DND-41 (cell line): ENCODE measurements at places on chromosomes 3 and 15.

GRCh38 chr15:99090938-99091337, 13.9 kb upstream of the SYNM start:
- no peak overlapping the region for H3K4me3 ChIP-seq
- no peak for DNase-seq
- H3K27ac ChIP-seq: no peak overlapping the region
- H3K4me1 ChIP-seq: no peaks in the 10 kb centered on the region
- H3K27me3 ChIP-seq: no peaks in the 10 kb centered on the region
- no peaks in the 10 kb centered on the region for H3K36me3 ChIP-seq

DNA sequence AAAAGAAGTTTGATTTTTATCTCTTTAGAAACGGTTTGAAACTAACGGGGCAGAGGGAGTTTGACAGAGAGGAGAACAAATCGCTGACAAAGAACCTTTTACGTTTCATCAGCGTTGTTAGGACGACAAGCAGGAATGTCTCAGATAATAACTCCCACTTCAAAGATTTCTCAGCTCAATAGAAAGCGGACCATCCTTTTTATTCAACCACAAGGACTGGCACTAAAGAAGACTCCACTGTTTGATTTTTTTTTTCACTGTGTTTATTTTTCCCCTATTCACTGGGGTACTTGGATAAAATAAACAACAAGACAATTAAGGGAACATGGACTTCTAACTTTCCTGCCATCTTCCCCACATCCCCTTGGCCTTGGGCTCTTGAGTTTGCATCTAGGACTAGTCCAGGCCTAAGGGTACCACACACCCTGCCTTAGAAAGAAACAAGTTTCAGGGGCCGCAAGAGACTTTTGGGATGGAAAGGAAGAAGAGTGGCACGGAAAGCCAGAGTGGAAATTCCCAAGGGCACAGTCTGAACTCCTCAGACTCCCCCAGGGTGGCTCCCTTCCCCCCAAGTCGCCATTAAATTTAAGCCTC, 19.0 kb downstream of the ZIC4 start:
- no peak overlapping the region for H3K4me3 ChIP-seq
- no peaks in the 10 kb centered on the region for H3K4me1 ChIP-seq
- H3K36me3 ChIP-seq: no peaks in the 10 kb centered on the region
- no peak overlapping the region for H3K27ac ChIP-seq

GRCh38 chr3:28574036-28574435, 225.4 kb upstream of the AZI2 start:
- no peak overlapping the region for H3K27ac ChIP-seq
- H3K36me3 ChIP-seq: no peaks in the 10 kb centered on the region
- no peaks in the 10 kb centered on the region for H3K27me3 ChIP-seq
- H3K4me1 ChIP-seq: no peaks in the 10 kb centered on the region

- H3K27ac ChIP-seq: no peak overlapping the region
- H3K36me3 ChIP-seq: no peaks in the 10 kb centered on the region
- peaks cover 8% of the 10 kb centered on the region for H3K27me3 ChIP-seq
- no peak overlapping the region for H3K4me3 ChIP-seq
- no peak for DNase-seq
Observed at GRCh38 chr3:169542331-169542751, 121.2 kb downstream of the MECOM start.

DNA sequence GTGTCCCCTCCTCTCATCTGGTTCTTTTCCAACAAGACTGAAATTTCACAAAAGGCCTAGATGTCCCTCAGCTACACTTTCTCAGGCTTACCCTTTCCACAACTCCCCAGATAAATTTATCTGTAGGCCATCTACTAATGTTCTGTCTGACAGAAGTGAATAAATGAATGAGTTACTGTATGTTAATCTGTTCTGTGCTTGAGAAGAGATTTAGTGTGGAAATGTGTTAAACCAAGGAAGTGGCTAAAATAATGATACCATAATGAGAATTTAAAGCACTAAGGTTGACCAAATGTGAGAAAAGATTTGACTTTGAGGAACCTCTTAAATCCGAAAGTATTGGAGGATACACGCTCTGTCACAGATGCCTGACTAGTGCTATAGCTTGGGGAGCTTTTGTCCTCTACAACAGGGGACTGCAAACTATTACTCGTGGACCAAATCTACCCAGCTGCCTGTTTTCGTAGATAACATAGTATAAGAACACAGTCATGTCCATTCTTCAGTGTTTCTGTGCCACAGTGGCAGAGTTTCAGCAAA, 74.8 kb upstream of the P2RY1 start:
- no peak overlapping the region for H3K4me3 ChIP-seq
- H3K27ac ChIP-seq: no peak overlapping the region
- H3K36me3 ChIP-seq: no peaks in the 10 kb centered on the region

GRCh38 chr3:197244751-197245150, 53.7 kb downstream of the DLG1 start:
- no peaks in the 10 kb centered on the region for H3K4me1 ChIP-seq
- H3K4me3 ChIP-seq: no peak overlapping the region
- no peak for DNase-seq
- no peak overlapping the region for H3K27ac ChIP-seq
- no peaks in the 10 kb centered on the region for H3K27me3 ChIP-seq

DNA sequence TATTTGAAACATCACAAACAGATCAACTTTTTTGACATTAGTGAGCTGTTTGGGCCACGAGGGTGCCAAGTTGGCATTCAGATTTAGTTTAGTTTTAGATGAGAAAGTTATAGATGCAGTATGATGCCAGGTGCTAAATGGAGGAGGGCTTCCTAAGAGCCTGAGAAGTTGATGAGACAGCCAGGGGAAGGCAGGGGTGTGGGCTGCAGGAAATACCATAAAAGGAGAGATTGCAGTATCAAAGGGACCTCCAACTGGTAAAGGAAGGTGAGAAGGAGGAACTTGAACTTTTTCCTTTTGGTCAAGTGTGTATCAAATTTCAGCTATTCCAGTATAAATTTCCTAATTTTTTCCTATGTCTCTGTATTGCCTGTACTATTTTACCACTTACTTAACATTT, 2.0 kb upstream of the TNIK start:
- no peaks in the 10 kb centered on the region for H3K36me3 ChIP-seq
- H3K27ac ChIP-seq: no peak overlapping the region
- H3K4me1 ChIP-seq: peaks cover 16% of the 10 kb centered on the region; the same call in 1 of the 2 replicates
- no peak for DNase-seq
- H3K27me3 ChIP-seq: peaks cover 29% of the 10 kb centered on the region

DNA sequence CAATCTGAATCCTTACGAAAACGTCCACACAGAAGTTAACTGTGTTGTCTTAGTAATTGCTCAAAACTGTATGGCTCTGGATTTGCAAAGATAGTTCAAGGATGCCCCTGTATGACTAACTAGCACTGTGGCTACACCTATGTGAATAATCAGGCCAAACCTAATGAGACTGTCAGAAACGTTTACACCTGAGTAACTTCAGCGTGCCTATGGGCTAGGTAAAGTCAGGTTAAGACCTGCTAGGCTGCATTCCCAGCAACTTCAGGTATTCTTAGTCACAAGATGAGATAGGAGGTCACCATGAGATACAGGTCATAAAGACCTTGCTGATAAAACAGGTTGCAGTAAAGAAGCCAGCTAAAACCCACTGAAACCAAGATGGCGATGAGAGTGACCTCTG, 87.8 kb upstream of the PLXND1 start:
- no peaks in the 10 kb centered on the region for H3K4me1 ChIP-seq
- H3K36me3 ChIP-seq: 0 out of 2 replicates have a peak, but pooled peaks cover 8% of the 10 kb centered on the region
- no peak for DNase-seq
- no peak overlapping the region for H3K4me3 ChIP-seq

DNA sequence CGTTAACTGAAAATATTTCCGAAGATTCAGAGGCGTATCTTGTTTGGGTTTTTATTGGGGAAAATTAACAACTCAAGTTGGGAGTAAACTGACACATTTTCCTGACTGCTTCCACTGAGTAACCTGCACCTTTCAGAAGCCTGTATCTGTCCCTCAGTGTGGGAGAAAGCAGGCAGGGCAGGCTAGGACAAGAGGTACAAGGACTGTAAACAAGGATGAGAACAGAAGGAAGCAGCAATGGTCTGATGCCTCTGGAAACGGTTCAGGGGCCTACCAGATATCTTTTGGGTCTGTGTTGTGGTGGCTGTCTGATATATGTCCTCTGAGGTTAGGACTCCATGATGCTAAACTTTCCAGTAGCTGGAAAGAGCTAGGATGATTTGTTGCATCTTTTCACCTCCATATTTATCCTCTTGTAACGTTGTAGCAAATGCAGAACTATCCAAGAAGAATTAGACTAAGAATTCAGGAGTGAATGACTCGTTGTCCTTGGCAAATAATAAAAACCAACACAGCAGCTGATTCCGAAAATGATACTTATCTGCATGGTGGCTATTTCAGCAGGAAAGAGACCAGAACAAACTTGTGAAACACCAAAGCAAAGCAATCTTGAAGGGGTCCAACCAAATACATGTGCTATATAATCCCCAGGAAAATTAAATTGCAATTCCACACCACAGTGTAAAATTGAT, 195.9 kb upstream of the ICE2 start:
- H3K27ac ChIP-seq: no peak overlapping the region
- H3K36me3 ChIP-seq: no peaks in the 10 kb centered on the region
- DNase-seq: no peak

DNA sequence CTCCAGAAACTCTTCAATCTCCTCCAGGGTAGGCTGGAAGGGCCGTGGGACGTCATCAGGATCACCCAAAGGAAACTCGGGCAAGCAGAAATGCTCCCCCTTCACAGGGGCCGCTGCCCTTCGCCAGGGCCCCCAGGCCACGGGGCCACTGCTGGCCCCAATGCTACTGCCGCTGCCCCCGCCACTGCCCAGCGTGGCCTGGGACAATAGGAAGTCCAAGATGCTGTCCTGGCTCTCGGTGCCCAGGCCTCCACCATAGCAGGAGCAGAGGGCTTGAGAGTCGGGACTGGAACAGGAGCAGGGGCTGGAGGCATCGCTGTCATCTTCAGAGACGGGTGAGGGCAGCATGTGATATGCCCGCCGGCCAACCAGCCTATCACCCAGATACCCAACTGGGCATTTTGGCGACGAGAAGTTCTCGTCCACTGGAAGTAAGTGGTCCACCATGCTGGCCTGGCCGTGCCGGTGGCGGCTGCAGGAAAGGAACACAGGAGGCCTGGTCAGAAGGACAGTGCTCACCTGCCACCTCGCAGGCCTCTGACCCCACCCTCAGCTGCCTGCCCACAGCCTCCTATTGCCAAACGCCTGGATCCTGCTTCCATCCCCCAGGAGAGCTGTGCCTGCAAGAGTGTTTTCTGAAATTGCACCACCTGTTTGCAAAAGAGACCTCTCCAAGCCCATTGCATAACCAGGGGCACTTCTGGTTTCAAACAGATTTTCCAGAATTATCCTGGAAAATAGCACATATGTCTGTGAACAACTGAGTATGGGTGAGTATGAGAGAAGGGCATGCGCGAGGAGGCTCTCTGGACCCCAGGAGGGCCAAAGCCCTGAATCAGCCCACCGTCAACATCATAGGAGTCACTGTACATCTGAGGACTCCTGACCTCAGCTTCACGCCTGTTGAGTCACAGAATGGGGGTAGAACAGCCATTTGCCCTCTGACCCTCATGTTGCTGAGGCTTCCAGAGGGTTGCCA, 4.4 kb downstream of the KLF15 start:
- no peak for DNase-seq
- H3K27ac ChIP-seq: no peak overlapping the region
- no peak overlapping the region for H3K4me3 ChIP-seq
- H3K27me3 ChIP-seq: no peaks in the 10 kb centered on the region
- no peaks in the 10 kb centered on the region for H3K4me1 ChIP-seq

- H3K4me1 ChIP-seq: no peaks in the 10 kb centered on the region
- H3K4me3 ChIP-seq: no peak overlapping the region
- peaks cover 9% of the 10 kb centered on the region; the same call in 1 of the 2 replicates for H3K36me3 ChIP-seq
- no peak overlapping the region for H3K27ac ChIP-seq
Observed at GRCh38 chr15:58805095-58805494, 34.0 kb downstream of the MINDY2 start.

GRCh38 chr15:40277471-40277870, 5.4 kb downstream of the ANKRD63 start:
- H3K4me3 ChIP-seq: no peak overlapping the region
- H3K27me3 ChIP-seq: peaks cover 11% of the 10 kb centered on the region
- H3K4me1 ChIP-seq: peaks cover 17% of the 10 kb centered on the region

GRCh38 chr15:88142121-88142520, 114.4 kb downstream of the NTRK3 start:
- H3K27ac ChIP-seq: no peak overlapping the region
- no peak for DNase-seq
- H3K4me1 ChIP-seq: no peaks in the 10 kb centered on the region
- no peaks in the 10 kb centered on the region for H3K36me3 ChIP-seq
- no peak overlapping the region for H3K4me3 ChIP-seq
- H3K27me3 ChIP-seq: no peaks in the 10 kb centered on the region

DNA sequence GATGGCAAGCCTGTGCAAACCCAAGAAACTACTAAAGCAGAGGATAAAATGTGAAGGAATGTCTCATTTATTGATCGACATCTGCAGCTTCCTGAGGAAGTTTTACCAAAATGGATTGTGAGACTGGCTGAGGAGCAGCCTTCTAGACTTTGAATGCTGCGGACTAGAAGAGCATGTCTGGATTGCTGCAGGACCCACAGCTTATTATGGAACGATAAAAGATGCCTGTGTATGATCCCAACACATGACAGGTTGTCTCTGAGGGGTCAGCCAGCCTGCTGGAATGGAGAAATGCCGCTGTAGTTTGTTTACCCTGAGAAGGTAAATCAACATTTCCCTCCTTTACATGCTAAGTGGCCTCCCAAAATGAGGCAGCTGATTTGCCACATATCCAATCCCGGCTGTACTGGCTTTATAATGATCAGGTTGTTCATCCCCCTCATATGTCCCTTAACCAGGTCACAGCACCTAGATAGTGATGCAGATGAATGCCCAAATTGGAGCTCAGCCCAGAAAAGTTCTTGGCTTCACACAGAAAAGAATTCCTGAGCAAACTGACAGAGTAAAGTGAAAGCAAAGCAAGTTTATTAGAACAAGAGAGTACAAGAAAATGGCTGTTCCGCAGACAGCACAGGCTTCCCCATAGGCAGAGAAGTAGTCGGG, 63.9 kb downstream of the IL12A start:
- H3K4me1 ChIP-seq: no peaks in the 10 kb centered on the region
- no peak overlapping the region for H3K4me3 ChIP-seq
- no peaks in the 10 kb centered on the region for H3K27me3 ChIP-seq
- no peak for DNase-seq

DNA sequence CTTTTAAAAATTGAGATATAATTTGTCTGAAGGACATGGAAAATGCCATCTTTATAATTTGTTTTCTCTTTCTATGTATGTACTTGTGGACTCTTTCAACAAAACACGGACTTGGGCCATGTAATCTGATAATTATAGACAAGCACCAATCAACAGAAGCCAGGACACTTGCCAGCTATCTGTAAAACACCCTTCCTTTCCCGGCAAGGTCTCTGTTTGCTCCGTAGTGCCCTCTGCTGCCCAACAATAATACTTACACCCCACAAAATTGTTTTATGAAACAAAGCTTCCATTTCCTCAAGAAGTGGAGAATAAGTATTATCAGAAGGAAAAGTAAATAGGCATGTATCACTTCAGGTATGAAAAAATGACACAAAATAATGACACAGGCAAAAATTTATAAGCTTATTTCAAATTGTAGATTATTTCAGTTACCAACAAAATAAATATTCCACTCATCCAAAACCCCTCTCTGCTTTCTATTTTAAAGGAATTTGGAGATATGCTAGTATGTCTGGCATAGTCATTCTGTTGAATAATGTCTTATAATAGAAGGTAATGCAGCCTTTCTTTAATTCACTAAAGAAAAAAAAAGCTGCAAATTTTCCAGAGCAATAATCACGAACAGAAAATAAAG, 32.8 kb downstream of the MYH15 start:
- H3K4me1 ChIP-seq: no peaks in the 10 kb centered on the region
- H3K4me3 ChIP-seq: no peak overlapping the region
- H3K27me3 ChIP-seq: no peaks in the 10 kb centered on the region
- peak; percentile 67 for DNase-seq
- no peak overlapping the region for H3K27ac ChIP-seq

- H3K27ac ChIP-seq: no peak overlapping the region
- H3K4me1 ChIP-seq: no peaks in the 10 kb centered on the region
- no peak for DNase-seq
- H3K27me3 ChIP-seq: peaks cover 9% of the 10 kb centered on the region
Observed at GRCh38 chr3:169227911-169228310, 435.6 kb downstream of the MECOM start.
